ENCODE measurements at places on chromosomes 3 and 15.
A peak's percentile ranks its signal among the peaks of the same experiment; 100 is the strongest.

- no peak for DNase-seq
These were observed 53.5 kb upstream of the TIPARP start for GRCh38 chr3:156620901-156621300.

- no peak for DNase-seq
These were observed 18.8 kb upstream of the THRB start for GRCh38 chr3:24513463-24513862.

- DNase-seq = no peak
These were observed 10.4 kb downstream of the KPNA4 start for GRCh38 chr3:160554980-160555379.

GRCh38 chr3:55469957-55470526 is 17.1 kb downstream of the WNT5A start:
- DNase-seq = no peak

- no peak for DNase-seq
These were observed 46.7 kb downstream of the FILIP1L start for GRCh38 chr3:100067589-100067988.

- DNase-seq = peak; percentile 60
These were observed 33.6 kb upstream of the LRRC3B start for GRCh38 chr3:26588931-26589330.

DNA sequence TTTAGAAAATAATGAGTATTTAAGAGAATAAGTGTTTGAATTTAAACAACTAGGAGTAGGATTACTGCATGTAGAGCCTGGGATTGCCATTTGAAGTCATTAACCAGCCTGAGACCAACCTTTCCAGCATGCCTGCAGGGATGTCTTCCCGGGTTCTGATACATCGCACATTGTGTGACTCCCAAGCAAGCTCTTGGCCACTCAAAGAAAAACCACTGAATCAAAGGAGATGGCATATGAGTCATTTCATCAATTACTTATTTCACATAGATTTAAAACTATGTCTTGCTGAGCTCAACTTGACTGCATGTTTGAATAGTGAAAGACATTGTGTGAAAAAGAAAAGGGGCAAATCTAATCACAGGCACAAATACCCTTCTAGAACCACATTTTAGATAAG is 15.0 kb upstream of the THBS1 start:
- no peak for DNase-seq

- no peak for DNase-seq
These were observed 157.4 kb upstream of the NPHP3 start for GRCh38 chr3:132879656-132880055.

GRCh38 chr3:100396967-100397366 is 3.9 kb downstream of the TOMM70 start:
- no peak for DNase-seq

DNA sequence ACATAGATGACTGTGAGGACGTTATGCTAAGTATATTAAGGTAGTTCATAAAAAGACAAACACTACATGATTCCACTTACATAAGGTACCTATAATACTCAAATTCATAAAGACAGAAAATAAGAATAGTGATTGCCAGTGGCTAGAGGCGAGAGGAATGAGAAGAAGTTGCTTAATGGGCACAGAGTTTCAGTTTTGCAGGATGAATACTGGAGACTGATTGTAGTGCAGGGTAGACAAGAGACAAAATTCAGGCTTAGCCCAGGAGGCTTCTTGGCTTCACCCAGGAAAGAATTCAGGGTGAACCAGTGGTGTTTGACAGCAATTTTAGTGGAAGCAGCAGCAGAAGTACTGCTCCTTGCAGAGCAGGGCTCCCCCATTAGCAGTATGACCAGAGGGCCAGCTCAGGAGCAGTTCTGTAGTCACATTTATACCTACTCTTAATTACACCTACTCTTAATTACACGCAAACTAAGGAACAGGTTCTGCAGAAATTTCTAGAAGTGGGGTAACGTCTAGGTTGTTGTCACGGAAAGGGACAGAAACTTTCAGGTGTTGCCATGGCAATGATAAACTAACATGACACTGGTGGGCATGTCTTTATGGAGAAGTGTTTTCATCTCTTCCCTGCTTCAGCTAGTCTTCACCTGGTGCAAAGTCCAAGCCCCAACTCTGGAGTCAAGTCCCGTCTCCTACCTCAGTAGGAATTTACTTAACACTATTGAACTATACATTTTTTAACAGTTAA is 55.2 kb downstream of the TBL1XR1 start:
- no peak for DNase-seq

DNA sequence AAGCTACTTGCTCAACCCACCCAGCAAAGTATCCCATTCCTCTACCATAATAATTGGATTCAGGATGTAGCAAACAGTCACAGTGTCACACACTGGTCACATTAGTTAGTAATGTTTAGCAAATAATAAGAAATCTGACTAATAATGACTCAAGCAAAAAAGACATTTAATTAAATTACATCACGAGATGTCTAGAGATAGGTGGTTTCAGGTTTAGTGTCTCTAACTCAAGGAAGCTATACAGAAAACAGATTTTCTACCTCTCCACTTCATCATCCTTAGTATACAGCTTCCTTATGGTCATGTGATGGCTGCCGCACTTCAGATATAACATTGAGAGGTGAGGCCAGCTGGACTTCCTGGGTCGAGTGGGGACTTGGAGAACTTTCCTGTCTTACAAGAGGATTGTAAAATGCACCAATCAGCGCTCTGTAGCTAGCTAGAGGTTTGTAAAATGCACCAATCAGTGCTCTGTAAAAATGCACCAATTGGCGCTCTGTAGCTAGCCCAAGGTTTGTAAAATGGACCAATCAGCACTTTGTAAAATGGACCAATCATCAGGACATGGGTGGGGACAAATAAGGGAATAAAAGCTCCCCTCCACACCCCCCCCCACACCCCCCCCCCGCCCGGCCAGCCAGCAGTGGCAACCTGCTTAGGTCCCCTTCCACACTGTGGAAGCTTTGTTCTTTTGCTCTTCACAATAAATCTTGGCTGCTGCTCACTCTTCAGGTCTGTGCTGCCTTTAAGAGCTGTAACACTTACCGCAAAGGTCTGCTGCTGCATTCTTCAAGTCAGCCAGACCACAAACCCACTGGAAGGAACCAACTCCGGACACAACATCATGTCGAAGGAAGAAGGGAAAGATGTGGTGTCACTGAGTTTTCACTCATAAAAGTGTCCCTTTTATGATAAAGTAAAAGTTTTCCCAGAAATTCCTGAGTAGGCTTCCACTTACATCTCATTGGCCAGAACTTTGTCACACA is 24.9 kb upstream of the ARPIN start:
- DNase-seq = no peak

GRCh38 chr3:131775650-131776049 is 259.2 kb downstream of the CPNE4 start:
- no peak for DNase-seq

DNA sequence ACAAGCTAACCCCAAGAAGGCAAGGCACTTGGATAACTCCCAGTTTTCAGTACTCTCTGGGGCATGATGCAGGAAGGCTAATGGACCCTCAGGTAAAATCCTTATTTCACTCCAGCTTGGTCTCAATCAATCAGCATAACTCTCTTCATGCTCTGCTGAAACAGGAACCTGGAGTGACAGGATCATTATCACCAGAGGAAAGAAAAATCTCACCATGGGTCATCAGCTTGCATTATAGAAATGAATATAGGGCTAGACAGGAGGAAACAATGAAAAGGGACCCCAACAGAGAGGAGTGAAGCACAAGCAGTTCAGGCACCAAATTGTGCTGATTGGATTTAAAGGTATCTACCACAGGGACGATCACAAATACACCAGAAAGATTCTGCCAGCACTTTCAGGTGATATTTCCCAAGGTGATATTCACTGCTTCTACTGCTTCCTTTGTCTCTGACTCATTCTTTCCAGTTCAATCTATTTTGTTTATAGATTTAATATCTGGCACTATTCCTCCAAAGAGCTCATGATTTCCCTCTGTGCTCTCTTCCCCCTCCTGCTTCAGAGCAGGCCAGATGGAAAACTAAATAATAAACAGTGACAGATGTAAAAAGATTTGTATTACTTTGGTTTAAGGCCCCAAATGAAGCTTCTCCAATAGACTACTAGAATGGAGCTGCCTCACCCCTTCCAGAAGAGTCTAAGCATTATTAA is 22.9 kb upstream of the THUMPD3 start:
- no peak for DNase-seq

DNA sequence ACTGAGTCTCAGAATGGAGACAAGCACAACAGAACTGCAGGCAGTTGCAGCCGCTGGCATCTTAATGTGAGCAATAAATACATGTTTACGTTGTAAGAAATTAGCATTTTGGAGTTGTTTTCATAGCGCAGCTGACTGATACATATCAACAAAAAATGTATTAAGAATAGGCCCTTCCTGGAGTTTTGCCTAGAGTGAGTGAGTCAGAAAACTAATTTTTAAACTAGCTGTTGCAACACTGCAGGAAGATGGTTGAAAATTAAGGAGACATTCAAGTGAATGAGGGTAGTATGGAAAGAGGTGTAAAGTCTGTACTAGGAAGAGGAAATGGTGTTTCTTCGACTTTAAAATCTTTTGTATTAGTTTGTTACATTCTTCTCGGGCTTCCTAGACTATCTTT is 39.6 kb upstream of the TIMP4 start:
- no peak for DNase-seq

DNA sequence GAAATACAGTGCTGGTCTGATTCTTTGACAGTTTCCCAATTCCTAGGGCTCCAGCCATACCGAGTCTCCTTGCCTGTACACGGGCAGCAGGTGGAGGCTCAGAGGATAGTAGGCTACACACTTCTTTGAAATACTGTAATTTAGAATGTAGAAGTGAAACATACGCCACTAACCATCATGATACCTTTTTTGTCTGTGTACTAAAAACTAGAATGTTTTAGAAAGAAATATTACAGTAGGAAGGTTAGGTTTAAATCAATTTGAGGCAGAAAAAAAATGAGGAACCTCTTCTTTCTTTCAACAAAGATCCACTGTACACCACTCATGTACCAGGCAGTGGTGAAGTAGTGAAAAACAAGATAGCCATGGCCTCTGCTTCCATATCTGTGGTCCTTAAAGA is 354.7 kb downstream of the MCTP2 start:
- DNase-seq = no peak

DNA sequence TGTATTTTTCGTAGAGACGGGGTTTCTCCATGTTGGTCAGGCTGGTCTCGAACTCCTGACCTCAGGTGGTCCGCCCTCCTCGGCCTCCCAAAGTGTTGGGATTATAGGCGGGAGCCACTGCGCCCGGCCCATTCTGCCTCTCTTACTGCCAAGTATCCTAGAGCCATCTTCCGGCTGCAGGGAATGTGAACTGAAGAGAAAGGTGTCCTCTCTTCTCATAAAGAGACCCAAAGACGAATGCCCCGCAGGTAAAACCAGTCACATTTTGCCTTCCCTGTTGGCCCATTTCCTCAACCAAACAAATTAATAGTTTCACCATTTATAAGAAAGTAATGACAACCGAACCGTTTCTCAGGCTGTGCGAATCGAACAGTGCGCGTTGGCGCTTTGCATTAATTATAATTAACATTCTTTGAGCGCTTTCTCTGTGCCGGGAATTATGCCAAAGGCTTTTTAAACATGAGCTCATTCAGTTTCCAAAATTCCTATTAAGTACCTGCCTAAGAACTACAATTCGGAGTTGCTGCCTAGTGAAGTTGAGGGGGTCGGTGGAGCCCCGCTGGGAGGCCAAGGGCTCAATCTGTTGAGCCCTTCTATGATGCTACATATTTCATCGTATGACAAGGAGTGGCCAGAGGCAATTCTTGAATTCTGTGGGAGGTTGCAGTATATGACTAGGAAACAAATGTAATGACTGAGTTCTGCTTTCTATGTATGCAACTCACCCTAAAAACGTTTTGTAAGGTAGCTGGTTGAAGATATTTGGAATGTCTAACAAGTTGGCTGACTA is 819 bp upstream of the RPL24 start:
- peak; percentile 40 for DNase-seq

- DNase-seq = peak; percentile 30
These were observed 10.7 kb upstream of the CNTN6 start for GRCh38 chr3:1082108-1082507.

DNA sequence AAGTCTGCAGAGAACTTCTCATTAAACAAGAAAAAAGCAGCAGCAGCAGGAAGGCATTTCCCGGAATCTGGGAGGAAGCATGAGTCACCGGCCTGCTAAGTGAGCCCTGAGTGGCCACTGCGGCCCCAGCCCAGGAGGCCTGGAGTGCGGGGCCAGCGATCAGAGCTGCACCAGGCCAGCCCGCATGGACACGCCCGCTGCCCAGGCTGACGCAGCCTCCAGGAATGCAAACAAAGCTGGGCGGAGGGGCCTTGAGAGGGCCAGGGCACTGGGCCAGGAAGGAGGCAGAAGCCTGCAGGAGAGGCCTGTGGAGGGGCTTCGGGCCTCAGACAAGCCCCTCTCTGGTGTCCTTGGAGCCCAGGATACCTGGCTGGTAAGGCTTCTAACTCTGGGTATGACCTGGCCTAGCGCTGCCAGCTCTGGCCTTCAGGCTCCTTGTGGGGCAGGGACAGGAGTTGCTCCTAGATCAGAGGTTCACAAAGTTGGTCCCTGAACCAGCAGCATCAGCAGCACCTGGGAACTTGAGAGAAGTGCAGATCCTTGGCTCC is 101.2 kb downstream of the SMAD6 start:
- DNase-seq = peak; percentile 93

- peak; percentile 95 for DNase-seq
These were observed 240 bp upstream of the BHLHE40 start for GRCh38 chr3:4978966-4979427.

DNA sequence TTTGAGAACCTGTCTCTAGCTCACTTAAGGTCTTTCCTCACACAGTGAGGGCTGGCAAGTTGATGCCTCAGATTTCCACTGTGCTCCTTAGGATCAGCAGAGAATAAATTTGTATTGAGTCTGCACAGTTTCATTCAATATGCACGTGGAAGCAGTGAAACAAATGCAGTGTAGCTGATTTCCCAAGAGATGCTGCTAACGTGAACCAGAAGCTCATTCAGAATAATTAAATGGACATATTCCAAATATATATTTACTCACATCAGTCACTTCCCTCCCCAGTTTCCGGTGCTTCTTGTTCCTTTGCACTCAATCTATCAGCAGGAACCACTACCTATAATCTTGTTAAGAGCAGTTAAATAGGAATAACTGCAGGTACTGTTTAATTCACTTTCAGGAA is 86.1 kb downstream of the UNC13C start:
- no peak for DNase-seq

- no peak for DNase-seq
These were observed 9.2 kb downstream of the LXN start for GRCh38 chr3:158663246-158663645.

GRCh38 chr3:112979244-112979832 is 4.4 kb upstream of the CD200R1 start:
- no peak for DNase-seq

- no peak for DNase-seq
These were observed 38.7 kb downstream of the ZBTB38 start for GRCh38 chr3:141407047-141407446.

DNA sequence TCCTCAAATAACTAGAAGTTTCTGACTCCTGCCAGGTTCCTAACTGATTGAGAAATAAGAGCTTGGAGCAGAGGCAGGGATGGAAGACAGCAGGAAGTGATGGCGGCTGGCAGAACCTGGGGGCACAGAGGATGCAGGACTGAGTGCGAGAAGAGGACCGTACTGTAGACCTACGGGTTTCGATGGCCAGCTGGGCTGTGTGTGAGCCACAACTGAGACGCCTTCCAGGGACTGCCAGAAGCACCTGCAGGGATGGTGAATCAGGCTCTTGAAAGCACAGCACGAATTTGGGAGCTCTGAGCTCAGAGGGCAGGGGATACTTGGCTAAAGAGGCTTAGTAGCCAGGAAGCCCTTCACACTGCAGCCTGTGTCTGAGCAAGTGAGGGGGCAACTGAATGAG is 165.6 kb downstream of the ABHD5 start:
- no peak for DNase-seq

GRCh38 chr3:117234331-117234730 is 524.8 kb downstream of the TUSC7 start:
- DNase-seq = no peak

GRCh38 chr3:124156866-124157712 is 165.2 kb upstream of the ROPN1 start:
- no peak for DNase-seq
